ENCODE measurements at places on chromosomes 11 and 22.

- no peak for DNase-seq
Measured at GRCh38 chr11:130370845-130371590, 56.3 kb upstream of the ZBTB44 start.

DNA sequence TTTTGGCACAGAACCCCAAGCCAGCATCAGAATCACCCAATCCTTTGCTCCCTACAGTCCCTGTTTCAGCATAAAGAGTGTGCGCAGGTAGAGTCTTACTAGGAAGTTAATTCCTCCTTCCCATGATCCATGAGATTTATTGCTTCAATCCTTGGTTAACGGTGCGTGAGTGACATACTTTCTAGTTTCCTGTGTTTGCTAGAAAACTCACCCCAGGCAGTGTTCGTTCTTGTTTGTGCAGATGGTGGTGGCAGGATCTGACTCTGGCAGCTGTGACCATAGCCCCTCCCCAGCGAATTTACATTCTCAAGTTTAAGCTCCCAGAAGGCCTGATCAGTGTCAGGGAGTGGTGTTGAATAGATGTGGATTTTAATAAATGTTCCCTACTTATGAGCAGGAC is 106.7 kb upstream of the CCT8L2 start:
- no peak for DNase-seq

- no peak for DNase-seq
Measured at GRCh38 chr11:78791964-78792363, 217.3 kb upstream of the NARS2 start.

DNA sequence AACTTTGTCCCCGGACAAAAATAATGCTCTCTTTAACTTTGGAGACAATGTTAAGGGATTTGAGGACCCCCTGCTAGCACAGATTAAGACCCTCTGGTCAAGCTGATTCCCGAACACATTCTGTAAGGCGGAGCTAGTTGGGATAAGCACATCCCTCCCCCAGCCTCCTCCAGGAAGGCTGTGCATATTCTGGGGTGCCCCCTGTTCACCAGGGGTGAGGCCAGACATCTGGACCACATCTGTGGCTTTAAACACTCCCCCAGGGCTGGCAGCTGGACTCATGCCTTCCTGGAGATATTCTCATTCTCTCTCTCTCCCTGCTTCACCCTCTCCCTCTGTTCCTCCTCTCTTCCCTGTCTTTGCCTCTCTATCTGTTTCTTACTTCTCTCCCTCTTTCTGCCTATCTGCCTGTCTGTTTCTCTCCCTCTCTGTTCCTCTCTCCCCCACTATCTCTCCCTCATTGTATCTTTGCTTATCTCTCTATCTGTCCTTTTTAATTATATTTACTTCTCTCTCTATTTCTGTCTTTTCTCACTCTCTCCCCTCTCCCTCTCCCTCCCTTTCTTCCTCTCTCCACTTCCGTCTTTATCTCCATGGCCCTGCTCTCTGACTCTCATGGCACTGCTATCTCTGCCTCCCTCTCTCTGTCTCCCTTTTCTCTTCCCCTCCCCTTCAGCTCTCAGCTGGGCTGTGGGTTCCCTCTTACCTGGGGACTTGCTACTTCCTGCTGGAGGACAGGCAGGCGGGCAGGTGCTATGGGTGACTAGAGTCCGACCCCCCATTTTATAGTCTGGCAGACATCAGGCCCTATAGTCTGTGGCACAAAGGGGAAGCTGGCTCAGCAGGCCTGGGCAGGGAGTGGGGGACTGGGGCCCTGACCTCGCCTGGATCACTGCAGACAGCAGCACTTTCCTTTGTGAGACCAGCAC is at the start of gene CRYBB1:
Gene CRYBB1, minus strand, starts transcription at position 757 of the 929 bp plus-strand sequence. CDS start 1,708 bp downstream, outside the sequence.
- no peak for DNase-seq

- DNase-seq: no peak
Measured at GRCh38 chr22:37433786-37434185, 6.5 kb upstream of the ELFN2 start.

- no peak for DNase-seq
Measured at GRCh38 chr11:44835296-44835695, 108.5 kb downstream of the TSPAN18 start.

DNA sequence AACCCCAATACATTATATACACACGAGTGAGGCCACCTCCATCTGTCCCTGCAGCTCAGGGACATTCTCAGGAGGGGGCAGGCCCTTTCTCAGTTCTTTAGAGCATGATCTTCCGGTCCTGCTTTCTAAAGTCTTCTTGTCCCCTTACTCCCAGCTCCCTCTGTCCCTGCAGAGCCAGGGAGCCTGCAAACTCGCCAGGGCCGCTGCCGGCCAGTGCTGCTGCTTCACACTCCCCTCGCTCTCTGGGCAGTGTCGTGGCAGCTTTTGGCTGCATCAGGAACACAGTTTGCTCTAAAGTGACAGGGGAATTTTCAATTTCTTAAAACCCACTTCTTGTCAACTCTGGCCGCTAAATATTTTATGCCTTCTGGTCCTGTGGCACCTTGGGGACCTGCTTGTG is 130.1 kb upstream of the NARS2 start:
- no peak for DNase-seq

DNA sequence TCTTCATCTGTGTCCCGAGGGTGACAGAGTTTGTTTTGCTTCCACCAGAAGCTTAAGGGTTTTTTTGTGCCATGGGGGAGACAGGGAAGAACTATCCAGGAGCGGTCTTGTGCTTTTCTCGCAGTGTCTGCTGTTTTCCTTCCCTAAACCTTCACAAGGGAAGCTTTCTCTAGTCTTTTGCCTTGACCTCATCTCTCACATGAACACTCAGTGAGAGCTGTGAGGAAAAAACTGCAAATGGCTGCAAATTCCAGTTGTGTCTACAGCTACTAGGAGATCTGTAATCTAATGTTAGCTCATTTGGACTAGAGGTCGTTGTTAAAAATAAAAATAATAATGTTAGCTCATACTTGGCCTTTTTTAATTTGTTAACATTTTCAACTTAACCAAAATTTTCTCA is 264.7 kb upstream of the SESN3 start:
- no peak for DNase-seq

DNA sequence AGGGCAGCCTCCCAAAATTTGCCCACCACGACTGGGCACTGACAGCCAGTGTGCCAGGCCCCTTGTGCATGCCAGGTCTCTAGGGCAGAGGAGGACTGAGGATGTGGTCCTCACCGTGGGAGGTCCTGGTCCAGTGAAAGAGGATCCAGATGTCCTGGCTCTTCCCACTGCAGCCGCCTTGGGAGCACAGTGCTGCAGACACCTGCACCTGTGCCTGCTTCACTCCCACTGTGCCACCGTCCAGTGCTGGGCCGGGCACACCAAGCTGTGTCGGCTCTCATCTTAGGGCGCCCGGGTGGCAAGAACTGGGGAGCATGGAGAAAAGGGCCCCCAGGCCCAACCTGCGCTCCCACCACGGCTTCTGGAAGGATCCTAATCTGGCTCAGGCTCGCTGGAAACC is 1147.1 kb downstream of the BRD1 start:
- no peak for DNase-seq

DNA sequence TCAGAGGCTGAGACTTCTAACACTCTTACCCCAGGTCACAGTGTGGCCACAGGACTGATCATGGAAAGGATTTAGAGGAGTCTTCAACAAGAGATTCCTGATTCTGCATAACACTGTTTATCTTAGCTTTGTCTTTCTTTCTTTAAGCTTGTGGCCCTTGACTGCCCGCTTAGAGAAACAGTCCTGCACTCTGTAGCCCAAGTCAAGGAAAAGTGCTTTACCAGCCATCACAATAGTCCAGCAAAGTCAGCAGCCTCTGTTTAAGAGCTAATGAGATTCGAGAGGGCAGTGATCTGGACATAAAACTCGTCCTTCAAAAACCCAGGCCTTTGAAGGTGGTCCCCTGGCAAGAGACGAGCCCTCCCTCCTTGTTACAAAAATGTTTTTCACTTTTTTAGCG is 30.0 kb downstream of the PRDM10 start:
- no peak for DNase-seq

DNA sequence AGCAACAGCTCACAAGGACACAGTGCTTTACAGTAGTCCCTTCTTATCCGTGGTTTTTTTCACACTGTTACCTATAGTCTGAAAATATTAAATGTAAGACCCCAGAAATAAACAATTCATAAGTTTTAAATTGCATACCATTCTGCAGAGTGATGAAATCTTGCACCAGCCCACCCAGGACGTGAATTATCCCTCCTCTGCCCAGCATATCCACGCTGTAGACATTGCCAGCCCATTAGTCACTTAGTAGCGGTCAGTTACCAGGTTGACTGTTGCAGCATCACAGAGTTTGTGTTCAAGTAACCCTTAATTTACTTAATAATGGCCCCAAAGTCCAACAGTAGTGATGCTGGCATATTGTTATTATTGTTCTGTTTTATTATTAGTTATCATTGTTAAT is 3.6 kb downstream of the CLTCL1 start:
- no peak for DNase-seq

DNA sequence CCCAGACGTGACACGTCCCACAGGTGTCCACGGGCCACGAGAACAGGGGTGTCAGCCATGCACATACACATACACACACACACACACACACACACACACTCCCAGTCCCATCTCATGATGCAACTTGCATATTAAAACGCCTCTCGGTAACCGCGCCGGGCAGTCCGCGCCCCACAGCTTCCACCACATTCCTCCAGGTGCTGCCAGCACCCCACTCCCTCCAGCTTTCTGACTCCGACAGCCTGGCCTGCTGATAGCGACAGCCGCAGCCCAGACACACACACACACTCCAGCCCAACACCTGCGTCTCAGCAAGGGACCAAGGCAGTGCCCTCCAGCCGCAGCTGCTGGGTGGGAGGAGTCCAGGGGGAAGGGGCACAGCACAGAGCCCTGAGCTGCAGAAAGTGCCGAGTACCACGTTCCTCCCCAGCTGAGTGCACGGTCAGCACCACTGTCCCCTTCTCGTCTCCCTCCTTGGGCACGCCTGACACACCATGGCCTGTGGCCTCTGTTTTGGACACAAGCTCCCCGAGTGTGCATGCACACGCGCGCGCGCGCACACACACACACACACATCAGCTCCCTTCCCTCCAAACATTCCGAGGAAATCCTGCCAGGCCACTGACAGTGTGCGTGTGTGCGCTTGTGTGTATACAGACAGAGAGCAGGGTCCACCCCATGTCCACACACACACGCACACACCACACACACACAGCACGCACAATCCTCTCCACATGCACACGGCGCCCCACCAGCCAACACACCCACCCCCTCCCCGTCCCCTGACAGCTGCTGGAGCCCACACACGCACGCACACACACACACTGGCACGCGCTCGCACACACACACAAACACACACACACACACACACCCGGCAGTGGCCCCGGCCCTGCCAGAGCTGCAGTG is 1.2 kb downstream of the ELFN2 start:
- no peak for DNase-seq

DNA sequence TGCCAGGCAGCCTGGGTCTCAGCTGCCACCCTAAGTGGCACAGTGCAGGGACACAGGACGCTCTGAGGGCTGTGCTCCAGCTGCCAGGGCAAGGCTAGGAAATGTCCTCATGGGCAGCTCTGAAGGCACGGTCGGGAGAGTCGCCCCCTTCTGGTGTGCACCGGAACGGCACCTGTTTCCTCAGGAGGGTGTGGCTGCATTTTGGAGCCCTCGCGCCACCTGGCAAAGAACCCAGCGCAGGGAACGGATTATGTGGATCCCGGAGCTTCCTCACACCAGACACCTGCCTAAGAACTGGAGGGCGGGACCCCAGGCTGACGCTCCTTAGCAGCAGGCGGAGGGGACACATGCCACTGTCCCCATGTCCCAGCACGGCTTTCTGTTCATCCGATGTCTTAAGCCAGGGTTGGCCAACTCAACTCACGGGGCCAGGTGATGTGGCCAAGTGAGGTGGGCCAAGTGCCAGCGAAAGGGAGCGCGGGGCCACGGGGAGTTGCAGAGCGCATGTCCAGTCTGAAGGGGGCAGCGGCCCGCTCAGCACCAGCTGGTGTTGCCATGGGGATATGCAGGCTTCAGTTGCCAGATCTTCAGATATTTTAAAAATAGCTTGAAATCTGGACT is 5.1 kb upstream of the SLC22A8 start:
- DNase-seq: no peak

DNA sequence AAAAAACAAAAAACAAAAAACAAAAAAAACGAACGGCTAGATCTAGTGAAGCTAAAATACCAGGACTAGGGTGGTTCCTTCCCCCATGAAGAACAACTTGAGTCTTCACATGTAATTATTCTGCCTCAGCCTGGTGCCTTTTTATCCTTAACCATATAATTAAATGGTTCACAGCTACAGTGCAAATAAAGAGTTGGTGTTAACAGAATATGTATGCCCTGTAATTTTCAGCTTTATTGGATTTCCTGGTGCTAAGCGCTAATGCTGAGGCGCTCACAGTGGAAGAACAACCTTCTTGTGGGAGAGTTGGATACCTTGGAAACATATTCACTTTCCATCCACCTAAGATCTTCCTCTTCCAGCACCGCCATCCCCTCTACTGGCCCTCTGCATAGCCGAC is 158.5 kb upstream of the SORL1-AS1 start:
- no peak for DNase-seq

DNA sequence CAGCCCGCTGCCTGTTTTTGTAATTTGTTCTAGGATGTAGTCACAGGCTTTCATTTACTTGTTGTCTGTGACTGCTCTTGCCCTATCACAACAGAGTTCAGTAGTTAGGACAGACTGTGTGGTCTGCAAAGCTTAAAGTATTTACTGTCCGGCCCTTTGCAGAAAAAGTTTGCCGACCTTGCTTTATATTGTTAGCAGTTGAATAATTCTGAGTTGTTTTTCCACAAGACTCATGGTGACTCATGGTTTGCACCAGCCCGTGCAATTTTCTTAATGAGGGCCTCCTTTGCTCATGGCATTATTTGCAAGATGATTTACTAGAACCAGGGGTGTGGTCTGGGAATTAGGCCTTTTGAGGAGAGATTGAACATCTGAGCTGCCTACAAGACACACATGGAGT is 110.6 kb downstream of the SCN3B start:
- no peak for DNase-seq

DNA sequence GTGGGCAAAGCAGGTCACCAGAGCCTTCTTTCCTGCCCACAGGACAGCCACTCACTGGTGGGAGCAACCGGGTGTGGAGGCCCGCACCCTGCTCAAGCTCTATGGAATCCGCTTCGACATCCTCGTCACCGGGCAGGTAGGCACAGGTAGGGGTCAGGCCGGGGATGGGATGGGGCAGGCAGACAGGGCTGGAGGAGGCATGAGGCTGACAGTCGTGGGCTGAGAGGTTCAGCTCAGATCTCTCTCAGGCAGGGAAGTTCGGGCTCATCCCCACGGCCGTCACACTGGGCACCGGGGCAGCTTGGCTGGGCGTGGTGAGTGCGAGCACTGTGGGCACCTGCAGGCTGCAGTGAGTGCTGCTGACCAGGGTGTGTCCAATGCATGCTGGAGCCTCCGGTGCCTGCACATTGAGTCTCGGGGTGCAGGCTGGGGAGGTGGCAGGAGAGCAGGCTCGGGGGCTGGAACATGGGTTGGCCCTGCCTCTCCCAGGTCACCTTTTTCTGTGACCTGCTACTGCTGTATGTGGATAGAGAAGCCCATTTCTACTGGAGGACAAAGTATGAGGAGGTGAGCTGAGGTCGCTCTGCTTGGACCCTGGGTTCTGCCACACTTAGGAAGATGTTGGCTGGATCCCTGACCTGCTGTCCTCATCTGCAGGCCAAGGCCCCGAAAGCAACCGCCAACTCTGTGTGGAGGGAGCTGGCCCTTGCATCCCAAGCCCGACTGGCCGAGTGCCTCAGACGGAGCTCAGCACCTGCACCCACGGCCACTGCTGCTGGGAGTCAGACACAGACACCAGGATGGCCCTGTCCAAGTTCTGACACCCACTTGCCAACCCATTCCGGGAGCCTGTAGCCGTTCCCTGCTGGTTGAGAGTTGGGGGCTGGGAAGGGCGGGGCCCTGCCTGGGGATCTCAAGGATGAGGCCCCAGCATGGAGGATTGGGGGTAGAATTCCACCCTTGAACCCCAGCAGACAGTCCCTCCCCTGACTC is 6.3 kb downstream of the SLC7A4 start:
- no peak for DNase-seq
